GM12864 (cell line): ENCODE measurements at places on chromosomes 7 and 10.

GRCh38 chr10:33258967-33259366 is 75.5 kb downstream of the NRP1 start:
- DNase-seq: no peak

DNA sequence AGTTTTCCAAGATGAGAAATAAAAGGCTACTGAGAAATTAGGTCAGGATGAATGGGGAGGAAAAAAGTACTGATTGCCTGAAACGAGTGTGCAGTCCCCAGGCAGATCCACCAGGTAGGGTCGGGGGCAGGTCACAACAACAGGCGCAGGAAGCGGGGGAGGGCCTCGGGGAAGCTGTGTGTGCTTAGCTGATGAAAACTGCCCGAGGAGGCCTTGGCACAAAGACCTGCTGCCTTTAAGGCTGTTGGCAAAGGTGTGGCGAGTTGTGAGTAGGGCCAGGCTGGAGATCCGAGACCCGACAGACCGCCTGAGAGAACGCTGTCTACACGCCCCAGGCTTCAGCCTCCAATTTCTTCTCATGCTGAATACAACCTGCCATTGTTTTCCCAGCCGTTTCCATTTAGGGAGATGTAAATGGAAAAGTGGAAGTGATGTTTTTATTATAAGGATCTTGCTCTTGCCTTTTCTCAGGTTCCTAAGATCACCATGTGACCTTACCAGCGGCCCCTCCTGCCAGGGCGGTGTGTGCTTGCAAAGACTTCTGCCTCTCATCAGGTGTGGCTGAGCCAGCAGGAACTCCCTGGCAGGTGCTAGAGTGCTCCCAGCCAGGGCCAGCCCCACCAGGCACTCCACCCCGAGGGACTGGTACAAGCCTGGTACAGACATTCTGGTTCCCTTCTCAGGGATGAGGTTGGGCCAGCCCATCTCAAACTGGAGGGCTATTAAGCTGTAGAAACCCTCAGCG is 60.8 kb downstream of the DLG5 start:
- DNase-seq: no peak

- no peak for DNase-seq
These were observed 561.8 kb downstream of the ATRNL1 start for GRCh38 chr10:115654961-115655360.

GRCh38 chr7:148626828-148627227 is 36.3 kb downstream of the C7orf33 start:
- no peak for DNase-seq

DNA sequence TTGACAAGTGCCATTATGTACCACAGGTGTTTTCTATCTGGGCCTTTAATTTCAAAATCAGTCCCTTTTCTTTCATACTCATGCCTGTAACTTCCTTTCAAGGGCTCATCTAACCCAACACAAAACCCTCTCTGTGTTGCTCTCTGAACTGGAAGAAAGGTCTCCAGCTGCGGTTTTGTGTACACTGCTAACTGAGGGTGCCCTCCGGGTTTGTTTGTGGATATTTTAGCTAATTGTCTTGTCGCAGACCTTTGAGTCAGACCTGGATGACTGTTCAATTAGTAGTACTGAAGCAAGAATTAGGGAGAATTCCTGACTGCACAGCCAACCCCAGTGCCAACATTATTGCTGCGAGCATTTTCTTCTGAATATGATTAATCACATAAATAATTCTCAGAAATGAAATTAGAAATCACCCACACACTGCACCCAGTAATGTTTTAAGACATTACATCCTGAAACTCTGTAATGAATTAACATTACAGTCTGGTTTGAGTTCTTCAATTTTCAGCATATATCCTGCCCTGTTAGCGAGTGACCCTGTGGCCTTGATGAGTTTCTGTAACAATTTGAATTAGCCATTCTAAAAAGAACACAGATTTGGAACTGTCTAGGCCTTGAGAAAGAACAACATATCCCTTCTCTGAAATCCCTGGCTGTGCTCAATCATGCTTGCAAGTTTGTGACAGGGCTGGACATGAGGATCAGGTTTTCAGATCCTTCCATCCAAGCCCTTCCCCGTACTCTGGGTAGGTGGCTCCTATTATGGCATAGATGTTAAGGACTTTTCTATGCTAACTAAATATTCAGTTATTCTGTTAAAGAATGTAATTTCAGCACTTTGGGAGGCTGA is 460.1 kb downstream of the PLXDC2 start:
- DNase-seq: no peak

GRCh38 chr7:67398916-67399315 is 402.3 kb downstream of the TYW1 start:
- DNase-seq: no peak

DNA sequence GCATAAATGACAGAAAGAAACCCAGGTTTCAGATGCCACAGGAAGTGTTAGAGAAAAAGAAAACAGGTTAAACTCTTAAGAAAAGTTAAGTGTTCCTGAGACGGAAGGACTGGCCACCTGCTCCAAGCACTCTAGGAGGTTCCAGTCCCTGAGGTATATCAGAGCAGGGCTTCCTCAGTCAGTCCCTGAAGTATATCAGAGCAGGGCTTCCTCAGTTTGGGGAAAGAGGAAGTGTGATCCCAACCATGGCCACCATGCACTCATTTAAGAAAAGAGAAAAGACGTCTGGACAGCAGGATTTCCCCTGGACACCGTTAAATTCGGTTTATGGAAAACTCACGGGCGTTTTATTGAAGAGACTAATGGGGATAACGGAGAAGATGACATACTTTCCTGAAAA is 133.4 kb upstream of the PFKP start:
- DNase-seq: no peak

- no peak for DNase-seq
These were observed 64.9 kb downstream of the EEPD1 start for GRCh38 chr7:36217961-36218284.

DNA sequence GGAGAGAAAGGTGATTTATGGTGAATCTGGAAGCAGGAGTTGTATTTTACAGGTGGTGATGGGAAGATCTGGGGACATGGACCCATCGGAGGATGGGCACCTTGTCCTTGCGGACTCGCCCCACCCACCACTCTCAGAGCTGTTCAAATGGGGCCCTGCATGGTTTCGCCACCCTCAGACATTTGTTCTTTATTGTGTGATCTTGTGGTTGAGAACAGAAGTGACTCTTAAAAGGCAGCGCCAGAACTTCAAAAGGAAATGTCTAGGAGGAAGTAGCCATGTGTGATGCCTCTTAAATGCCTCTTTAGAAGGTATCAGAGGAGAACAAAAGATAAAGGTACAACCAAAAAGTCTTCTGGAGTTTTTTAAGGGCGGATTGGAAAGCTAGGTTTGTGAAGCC is 205.7 kb downstream of the KIAA1217 start:
- no peak for DNase-seq

DNA sequence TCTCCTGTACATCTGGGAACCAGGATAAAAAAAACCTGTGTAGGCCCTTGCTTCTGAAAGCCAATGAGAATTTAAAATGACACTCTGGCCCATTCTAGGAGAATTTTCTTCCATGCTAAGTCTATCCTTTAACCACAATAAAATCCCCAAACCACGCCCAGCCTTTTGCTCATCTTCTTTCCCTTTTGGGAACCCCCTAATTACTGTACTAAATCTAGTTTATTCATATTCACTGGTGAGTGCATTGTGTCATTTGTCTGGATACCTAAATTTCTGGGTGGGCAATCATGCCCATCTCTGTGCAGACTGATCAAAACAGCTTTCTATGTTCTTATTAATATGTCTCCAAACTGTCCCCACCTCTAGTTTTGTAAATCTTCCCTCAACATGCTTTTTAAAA is 11.7 kb upstream of the CDK14 start:
- DNase-seq: no peak

GRCh38 chr7:47149208-47149839 is 432.6 kb downstream of the TNS3 start:
- no peak for DNase-seq

DNA sequence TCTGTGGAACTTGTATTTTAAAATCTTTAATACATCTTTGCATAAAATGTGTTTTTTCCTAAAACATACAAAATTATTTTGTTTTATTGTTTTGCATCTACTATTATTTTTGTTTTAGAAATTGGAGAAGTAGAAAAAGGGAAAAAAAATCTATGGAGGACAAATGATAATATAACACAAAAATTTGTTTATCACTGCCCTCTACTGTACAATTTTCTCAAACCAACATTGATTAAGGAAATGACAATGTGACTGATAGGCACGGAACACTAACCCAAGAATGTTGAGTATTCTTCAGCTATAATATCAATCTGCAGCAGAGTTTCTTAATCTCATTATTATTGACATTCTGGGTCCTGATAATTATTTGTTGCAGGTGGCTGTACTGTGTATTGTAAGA is 9.5 kb upstream of the ING3 start:
- DNase-seq: no peak

GRCh38 chr7:114345494-114345893 is 69.1 kb upstream of the FOXP2 start:
- no peak for DNase-seq

DNA sequence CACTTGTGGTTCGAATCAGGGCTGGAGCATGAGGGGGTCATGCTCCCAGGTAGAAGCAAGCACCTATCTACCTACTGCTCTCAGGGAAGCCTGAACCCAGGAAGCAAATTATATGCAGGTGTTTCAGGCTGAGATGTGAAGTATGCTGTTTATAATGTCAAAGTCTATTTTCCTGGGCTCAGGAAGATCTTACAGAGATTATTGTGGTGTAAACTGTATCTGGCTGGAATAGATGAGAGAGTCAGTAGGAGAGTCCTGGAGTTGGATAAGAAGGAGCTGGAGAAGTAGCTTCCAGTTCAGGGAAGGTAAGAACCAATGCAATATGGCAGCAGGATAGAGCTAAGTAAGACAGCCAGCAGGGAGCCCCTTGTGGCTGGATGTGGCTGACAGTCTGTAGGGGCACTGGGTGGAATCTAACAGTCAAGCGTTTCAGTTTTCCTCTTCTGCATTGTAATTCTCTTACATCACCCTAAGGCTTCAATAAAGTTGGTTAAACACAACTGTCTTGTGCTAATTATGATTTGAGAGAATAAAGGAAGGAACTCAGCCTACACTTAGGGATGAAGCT is 105.9 kb upstream of the EEPD1 start:
- DNase-seq: no peak

- no peak for DNase-seq
These were observed 194.8 kb downstream of the TMEM178B start for GRCh38 chr7:141268614-141269013.

GRCh38 chr7:50185951-50186682 is 93.1 kb upstream of the ZPBP start:
- DNase-seq: no peak

GRCh38 chr10:101878869-101879268 is 35.3 kb upstream of the KCNIP2 start:
- DNase-seq: no peak

GRCh38 chr7:4241791-4242190 is 440.3 kb upstream of the FOXK1 start:
- no peak for DNase-seq

GRCh38 chr7:14717816-14718215 is 184.7 kb downstream of the DGKB start:
- no peak for DNase-seq

DNA sequence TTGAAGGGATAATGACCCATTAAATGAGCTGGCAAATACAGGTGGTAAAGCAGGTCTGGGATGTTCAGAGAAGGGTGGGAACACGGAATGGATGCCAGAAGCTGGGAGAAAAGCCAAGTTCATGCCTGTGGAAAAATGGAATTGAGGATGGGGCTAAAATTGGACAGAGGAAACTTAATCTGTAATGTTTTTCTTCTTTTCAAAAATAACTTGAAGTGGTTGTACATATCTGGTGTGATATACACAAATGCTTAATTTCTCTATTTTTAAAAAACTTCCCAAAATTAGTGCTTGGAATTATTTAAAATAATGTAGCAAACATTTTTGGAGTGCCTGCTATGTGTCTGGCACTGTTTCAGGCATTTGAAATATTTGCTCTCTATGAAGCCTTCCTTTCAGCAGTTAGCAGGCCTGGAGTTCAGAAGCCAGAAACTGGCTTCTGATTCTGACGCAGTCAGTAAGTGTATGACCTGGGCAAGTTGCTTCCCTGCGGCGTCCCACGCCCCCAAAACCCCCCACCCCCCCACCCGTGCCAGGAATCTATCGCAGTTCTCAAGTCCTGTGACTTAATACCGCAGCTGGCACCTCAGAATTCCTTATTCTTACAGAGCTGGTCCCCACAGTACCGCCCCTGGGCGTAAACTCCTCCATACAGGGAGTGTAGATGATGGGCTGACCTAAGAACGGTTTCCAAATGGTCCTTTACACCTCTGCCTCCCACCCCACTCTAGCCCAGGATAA is 828 bp upstream of the MALSU1 start:
- DNase-seq: no peak

DNA sequence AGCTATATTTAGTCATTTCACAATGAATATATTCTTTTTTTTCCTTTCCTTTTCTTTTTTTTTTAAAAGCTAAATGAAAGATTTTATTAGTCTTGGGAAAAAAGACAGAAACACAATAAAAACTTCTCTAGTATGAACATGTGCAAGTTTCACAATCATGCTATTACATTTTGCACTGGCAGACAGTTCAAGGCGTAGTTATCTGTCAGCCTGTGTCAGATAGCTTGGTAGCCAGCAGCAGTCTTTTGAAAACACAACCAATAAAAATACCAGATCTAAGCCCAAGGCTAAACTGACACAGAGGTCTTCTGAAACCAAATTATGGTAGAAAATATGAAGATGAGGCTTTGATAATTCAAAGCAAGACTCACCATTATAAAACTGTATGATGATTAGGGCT is 205.8 kb upstream of the TEX47 start:
- DNase-seq: no peak

DNA sequence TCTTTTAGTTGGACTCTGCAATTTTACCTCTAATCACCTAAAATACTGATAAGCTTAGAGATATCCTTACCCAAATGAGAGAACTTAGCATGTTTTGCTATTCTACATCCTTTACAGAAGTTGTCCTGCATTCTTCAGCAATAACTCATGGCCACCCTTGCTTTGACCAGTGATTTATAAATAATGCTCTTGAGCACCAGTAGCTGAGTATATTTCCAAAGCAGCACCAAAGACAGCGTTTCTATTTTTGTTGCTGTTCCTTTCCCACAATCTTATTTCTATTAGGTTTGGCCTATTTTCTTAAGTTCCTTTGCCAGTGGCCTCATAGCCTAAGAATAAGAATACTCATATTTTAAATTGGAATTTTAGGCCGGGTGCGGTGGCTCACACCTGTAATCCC is 15.0 kb downstream of the ARPC1A start:
- DNase-seq: no peak

DNA sequence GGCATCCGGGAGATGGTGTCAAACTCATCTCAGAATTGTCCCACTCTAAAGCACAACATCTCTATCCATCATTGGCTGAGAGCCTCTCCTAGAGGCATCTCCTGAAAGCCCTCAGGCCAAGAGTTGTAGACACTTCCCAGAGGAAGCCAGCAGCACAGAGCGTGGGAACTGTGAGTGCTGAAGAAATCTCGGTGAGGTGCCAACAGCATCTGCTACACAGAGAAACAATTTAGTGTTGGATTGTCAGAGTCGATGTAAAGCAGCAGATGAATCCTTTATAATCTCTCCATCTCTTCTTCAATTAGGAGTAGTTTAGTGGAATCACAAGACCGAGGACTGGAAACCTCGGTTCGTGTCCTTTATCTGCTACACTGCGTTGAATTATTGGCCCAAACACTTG is 172.2 kb downstream of the C7orf25 start:
- DNase-seq: no peak

- DNase-seq: no peak
These were observed 9.7 kb upstream of the TTYH3 start for GRCh38 chr7:2621948-2622640.
